CD8-positive, alpha-beta memory T cell (primary cell): ENCODE measurements at places on chromosomes 7 and 10.

- H3K27ac ChIP-seq: no peak overlapping the region
- no peak for DNase-seq
- H3K4me3 ChIP-seq: no peak overlapping the region
- H3K4me1 ChIP-seq: no peaks in the 10 kb centered on the region
- H3K27me3 ChIP-seq: no peaks in the 10 kb centered on the region
- no peaks in the 10 kb centered on the region for H3K36me3 ChIP-seq
Observed at GRCh38 chr7:33981226-33981625, 75.9 kb downstream of the BMPER start.

- no peak overlapping the region for H3K4me3 ChIP-seq
- no peaks in the 10 kb centered on the region for H3K36me3 ChIP-seq
- no peak overlapping the region for H3K27ac ChIP-seq
- DNase-seq: no peak
- no peaks in the 10 kb centered on the region for H3K4me1 ChIP-seq
- H3K27me3 ChIP-seq: no peaks in the 10 kb centered on the region
Observed at GRCh38 chr7:153886506-153887441, 165.4 kb upstream of the DPP6 start.

GRCh38 chr7:110470420-110470819 is 620.5 kb upstream of the LRRN3 start:
- no peak overlapping the region for H3K4me3 ChIP-seq
- H3K36me3 ChIP-seq: no peaks in the 10 kb centered on the region
- H3K4me1 ChIP-seq: no peaks in the 10 kb centered on the region
- H3K27me3 ChIP-seq: no peaks in the 10 kb centered on the region

DNA sequence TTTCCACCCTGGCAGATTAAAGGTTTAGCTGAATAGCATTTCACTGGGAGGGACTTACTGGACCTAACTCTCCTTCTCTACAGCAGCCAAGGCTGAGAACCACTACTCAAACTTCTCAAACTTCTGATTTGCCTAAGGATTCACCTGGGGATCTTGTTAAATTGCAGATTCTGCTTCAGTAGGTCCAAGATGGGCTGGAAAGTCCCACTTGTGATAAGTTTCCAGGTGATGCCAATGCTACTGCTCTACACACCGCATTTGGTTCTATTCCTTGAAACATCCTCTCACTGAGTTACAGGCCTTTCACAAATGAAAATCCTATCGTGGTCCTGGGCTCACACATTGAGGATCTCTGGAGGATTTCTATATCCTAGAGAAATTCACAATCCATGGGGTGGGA is 147.9 kb downstream of the CHCHD3 start:
- no peaks in the 10 kb centered on the region for H3K4me1 ChIP-seq
- DNase-seq: no peak
- H3K4me3 ChIP-seq: no peak overlapping the region
- H3K36me3 ChIP-seq: no peaks in the 10 kb centered on the region
- no peaks in the 10 kb centered on the region for H3K27me3 ChIP-seq
- H3K27ac ChIP-seq: no peak overlapping the region

- H3K36me3 ChIP-seq: peaks cover 17% of the 10 kb centered on the region
- H3K27ac ChIP-seq: no peak overlapping the region
- no peak overlapping the region for H3K4me3 ChIP-seq
- H3K27me3 ChIP-seq: no peaks in the 10 kb centered on the region
Observed at GRCh38 chr10:97444212-97444611, 1.6 kb downstream of the EXOSC1 start.

DNA sequence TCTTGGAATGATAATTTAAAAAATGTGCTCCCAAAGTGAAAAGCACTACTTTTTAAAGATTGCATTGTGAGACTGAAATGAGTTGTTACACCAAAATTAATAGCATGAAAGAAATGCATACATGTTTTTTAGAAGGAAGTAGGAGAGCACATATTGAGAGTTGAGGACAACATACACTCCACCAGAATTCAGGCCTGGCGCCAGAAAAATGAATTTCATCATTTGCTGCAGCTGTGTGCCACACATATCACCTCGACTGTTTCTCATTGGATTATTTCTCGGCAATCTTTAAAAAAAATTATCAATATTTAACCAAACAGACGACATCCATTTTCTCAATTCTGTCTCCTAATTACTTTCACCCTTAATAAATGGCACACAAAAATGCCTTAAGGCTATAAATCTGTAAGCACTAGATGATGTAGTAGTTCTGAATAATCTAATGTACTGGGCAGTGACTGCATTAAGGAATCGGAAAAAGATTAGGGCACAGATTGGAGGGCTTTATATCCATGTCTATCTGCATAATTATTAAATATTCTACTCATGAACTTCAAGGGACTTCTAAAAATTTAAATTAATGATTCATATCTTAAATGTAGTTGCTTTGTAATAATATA is 590.4 kb downstream of the NXPH1 start:
- no peak overlapping the region for H3K27ac ChIP-seq
- no peaks in the 10 kb centered on the region for H3K4me1 ChIP-seq
- H3K36me3 ChIP-seq: no peaks in the 10 kb centered on the region

- H3K27ac ChIP-seq: no peak overlapping the region
- no peak for DNase-seq
- no peaks in the 10 kb centered on the region for H3K4me1 ChIP-seq
- no peaks in the 10 kb centered on the region for H3K36me3 ChIP-seq
Observed at GRCh38 chr10:10854725-10855124, 162.9 kb upstream of the CELF2 start.

DNA sequence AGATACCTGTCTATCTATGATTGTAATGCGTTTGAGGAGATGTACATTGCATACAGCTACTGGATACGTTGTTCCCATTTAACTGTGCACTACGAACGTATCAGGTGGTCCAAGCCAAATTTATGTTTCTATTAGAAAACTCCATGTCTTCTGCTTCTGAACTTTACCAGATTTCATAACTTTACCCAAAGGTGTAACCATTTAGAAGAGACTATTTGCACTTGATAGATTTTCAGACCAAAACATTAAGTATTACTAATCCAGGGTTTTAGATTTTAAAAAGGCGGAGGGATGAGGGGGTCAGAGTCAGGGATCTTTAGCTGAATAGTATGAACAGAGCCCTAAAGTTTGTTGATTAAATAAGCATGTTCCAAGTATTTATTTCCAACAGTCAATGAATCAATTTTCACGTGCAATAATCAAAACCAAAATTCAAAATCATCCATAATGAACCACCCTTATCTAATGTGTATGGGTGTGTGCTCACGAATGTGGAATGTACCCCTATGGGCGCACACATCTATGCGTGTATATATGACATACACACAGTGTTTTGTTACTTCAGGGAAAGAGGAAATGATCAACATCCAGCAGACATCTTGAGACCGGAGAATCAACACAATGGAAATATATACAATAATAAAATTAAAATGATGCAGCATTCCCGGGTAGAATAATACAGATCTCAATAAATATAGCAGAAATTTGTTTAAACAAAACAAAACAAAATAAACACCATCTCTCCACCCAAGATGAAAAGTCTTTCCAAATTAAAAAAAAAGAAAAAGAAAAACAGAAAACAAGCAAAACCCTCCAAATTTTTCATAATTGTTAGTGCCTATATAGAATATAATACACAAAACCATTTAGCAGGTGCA is 3.4 kb downstream of the FEZF1 start:
- H3K4me3 ChIP-seq: no peak overlapping the region
- DNase-seq: no peak
- H3K27ac ChIP-seq: no peak overlapping the region
- peaks cover 5% of the 10 kb centered on the region for H3K27me3 ChIP-seq

DNA sequence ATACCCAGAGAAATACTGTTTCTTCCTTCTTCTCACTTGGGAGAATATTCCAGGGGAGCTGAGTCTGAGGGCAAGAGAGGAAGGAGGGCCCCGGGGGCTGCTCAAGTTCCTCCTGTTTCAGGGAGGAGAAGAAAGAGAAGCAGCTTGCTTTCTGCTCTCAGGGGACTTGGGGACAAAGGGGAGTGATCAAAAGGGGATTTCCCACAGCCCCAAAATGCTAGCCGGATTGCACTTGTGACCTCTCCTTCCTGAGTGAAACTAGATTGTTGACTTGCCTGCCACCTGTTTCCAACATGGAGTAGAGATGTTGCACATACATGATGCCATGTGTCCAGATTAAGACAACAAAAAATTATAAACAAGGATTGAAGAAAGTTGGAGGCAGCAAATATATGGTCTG is 28.7 kb upstream of the PDCD4 start:
- peaks cover 40% of the 10 kb centered on the region for H3K4me1 ChIP-seq
- H3K4me3 ChIP-seq: no peak overlapping the region
